Gastroesophageal sphincter (tissue), 4 donors: ENCODE measurements at places on chromosomes 7 and 10. TPM values are rescaled to one million over a fixed set of nuclear protein-coding genes. Genes with fewer than 3 reads are reported as not detected.
A peak's percentile ranks its signal among the peaks of the same experiment; 100 is the strongest.

DNA sequence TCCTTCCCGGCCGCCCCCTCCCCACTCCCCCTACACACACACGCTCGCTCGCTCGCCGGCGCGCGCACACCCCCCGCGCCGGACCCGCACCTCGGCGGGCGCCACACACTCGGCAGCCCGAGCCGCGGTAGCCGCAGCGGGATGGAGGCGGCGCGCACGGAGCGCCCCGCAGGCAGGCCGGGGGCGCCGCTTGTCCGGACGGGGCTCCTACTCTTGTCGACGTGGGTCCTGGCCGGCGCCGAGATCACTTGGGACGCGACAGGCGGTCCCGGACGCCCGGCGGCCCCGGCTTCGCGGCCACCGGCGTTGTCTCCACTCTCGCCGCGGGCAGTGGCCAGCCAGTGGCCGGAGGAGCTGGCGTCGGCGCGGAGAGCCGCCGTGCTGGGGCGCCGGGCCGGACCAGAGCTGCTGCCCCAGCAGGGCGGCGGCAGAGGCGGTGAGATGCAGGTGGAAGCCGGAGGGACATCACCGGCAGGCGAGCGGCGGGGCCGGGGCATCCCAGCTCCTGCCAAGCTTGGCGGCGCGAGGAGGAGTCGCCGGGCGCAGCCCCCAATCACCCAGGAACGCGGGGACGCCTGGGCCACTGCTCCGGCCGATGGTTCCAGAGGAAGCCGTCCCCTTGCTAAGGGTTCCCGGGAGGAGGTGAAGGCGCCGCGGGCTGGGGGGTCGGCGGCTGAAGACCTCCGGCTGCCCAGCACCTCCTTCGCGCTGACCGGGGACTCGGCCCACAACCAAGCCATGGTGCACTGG, at the start of gene SORCS3:
TSS of gene SORCS3 (plus strand) at position 104 of the 750 bp plus-strand sequence.
- no peak for ATAC-seq

DNA sequence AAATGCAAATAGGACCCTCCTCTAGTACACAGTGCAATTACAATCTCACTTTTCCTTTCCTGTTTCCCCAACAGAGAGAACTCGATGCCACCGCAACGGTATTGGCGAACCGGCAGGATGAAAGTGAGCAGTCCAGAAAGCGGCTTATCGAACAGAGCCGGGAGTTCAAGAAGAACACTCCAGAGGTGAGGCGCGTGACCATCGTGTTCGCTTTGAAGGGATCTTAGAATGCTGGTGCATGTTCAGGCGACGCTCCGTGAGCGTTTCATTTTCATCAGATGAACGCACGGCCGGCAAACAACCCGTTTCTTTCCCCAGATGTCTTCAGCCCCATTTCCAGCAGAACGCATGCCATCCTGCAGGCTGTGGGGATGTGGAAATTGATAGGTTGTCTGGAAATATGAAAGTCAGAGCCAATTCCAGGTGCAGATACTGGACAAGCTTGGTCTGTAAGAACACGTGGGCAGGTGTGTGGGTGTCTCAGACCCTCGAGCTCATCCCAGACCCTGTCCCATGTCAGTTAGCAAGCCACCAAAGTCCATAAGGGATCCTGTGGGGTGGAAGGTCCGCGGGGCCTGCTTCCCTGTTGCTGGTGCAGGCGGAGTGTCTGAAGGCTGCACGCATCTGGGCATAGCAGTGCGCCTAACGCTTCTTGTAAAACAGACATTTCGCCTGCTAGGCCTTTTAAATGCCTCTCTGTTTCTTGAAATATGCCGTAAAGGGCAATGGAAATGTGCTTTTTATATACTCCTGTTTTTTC, 98.8 kb downstream of the CUX1 start:
- no peak for ATAC-seq

DNA sequence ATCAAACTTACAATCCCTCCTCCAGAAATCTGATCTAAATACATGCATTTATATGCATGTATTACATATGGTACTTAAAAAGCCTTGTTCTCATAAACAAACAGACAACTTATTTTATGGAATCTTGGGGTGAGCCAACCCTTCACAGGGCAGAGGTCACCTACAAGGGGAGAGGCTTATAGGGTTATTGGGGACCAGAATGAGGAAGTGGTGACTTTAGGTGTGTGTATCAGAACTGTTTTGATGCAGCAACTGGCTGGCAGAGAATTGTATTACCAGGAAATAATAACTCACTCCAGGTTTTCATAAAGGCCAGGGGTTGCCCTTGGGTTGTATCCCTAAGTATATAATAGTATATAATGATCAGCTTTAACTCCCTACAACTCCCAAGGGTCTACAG, 91.1 kb downstream of the SVIL start:
- no peak for ATAC-seq

DNA sequence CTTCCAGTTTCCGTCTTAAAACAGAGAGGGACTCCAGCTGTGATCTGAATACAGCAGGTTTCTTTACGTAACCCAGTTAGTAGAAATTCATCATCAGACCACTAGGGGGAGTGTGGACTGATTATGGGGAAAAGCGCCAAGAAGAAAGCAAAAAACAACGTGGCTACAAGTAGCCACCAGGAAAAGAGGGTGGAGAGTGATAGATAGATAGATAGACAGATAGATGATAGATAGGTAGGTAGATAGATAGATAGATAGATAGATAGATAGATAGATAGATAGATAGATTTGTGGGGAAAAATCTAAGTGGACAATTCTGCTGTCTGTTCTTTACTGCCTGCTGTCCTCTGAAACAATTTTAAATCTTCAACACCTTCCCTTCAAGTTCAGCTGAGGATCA, 12.7 kb upstream of the AKR1B10 start:
- peak; percentile 39 for ATAC-seq

The GDI2 gene
- 294 TPM for total RNA-seq

The NME8 gene
- total RNA-seq, result not detected

The COL26A1 gene
- not detected for total RNA-seq

The GTF2IRD1 gene
- 26.3 TPM for total RNA-seq

GRCh38 chr7:98294798-98295382, 13.4 kb downstream of the BRI3 start:
- ATAC-seq, result no peak

- peak; percentile 83 for ATAC-seq
Measured at GRCh38 chr7:47293884-47294555, 287.9 kb downstream of the TNS3 start.

GRCh38 chr10:44293842-44294241, 91.1 kb downstream of the CXCL12 start:
- ATAC-seq, result peak; percentile 92

- ATAC-seq, result peak; percentile 72
Measured at GRCh38 chr7:56079450-56080185, 13.1 kb downstream of the PHKG1 start.
